LHCN-M2 (cell line): ENCODE measurements at places on chromosomes 2 and 18. TPM values are rescaled to one million over a fixed set of nuclear protein-coding genes. Genes with fewer than 3 reads are reported as not detected.
A peak's percentile ranks its signal among the peaks of the same experiment; 100 is the strongest.

DNA sequence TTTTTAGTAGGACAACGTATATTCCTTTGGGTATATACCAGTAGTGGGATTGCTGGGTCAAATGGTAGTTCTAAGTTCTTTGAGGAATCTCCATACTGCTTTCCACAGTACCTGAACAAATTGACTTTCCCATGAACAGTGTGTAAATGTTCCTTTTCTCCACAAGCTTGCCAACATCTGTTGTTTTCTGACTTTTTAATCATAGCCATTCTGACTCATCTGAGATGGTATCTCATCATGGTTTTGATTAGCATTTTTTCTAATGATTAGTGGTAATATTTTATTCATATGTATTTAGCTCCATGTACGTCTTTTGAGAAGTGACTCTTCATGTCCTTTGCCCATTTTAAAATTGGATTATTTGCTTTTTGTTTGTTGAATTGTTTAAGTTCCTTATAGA, 58.4 kb upstream of the CERS6 start:
- DNase-seq = no peak

- no peak for DNase-seq
These were observed 71.8 kb downstream of the SLC8A1 start for GRCh38 chr2:40380041-40380440.

DNA sequence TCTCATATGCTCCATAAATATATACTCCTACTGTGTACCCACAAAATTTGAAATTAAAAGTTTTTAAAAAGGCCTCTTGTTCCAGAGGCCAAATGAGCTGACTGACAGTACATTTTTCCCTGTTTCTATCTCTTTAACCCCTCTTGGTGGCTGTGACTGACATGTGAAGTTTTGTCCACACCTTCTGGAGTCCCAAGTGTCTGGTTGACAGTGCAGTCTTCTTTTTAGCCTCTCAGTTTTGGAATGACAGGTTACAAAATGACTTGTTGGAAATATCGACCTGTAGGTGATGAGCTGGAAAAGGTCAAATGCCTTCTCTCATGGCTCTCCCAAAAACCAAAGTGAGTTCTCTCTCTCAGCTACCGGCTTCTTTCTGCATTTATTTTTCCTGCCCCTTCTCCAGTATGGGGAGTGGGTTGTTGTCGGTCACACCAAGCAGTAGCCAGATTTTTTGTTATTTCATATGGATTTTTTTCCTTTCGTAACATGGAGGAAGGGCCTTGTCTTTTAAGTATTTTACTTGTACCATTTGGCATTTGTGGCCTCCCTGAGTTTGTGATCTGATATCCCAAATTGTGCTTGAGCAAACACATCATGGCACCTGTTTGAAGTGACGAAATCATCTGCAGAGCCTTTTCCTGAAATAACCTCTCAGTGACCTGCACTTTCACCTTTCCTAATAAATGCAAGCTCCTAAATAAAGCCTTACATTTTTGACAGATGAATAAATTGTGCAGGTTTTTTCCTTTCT, 143.9 kb downstream of the ESCO1 start:
- DNase-seq = peak; percentile 47

- no peak for DNase-seq
These were observed 16.0 kb upstream of the CAB39 start for GRCh38 chr2:230696670-230697069.

GRCh38 chr2:136247204-136247950, 129.4 kb upstream of the CXCR4 start:
- DNase-seq = peak; percentile 20

WDR7 gene
- 11.0 and 11.9 TPM in 2 replicates for total RNA-seq
